ENCODE measurements at places on chromosomes 2 and 18. TPM values are rescaled to one million over a fixed set of nuclear protein-coding genes. Genes with fewer than 3 reads are reported as not detected.

DNA sequence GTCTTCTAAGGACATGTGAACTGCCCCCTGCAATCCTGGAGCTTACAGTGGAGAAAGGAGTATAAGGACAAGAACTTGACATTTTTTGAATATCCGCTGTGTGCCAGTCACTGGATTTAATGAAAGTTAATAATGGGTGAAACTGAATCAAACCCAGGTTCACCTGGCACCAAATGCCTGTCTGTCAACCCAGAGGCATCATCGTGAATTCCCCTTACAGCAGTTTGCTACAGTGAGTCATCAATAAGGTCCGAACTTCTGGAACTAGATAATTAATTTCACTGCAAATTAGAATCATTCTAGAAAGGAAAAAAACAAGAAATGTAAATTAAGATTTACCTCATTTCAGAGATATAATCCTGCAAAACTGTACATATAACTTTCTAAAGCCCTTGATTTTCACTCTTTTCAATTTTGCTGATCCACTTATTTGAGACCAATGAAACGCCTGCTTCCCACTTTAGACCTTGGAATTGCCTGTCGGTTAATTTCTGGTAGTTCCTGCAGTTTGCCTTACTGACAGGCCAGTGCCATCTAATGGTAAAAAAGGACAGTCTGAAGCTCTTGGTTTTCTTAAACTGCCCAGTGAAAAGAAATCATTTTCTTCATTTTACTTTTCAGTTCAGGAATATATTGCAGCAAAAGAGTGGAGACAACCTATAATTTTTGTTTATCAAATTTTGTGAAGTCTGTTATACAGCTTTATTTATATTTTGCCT lies 8.2 kb downstream of the DSG2 start:
- peak; percentile 2 for DNase-seq

GRCh38 chr2:241857041-241857541 lies 1.6 kb downstream of the PDCD1 start:
- no peak for DNase-seq

DNA sequence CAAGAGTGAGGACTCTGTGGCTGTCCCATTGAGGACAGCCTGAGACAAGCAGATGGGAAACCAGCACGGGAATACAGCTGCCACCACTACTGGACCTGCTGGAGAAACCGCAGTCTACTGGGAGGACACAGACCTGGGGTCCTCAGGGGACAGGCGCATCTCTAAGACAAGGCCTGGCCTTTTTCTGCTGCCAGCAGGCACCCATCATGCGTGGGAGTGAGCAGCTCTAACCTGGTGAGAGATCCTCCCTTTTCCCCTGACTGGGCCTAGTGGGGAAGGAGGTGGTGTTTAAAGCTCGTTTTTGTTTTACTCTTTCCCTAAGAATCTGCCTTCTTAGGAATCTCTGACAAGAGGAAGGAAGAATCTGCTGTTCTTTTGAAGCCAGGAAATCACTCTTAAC lies 36.6 kb downstream of the CYRIA start:
- no peak for DNase-seq

DNA sequence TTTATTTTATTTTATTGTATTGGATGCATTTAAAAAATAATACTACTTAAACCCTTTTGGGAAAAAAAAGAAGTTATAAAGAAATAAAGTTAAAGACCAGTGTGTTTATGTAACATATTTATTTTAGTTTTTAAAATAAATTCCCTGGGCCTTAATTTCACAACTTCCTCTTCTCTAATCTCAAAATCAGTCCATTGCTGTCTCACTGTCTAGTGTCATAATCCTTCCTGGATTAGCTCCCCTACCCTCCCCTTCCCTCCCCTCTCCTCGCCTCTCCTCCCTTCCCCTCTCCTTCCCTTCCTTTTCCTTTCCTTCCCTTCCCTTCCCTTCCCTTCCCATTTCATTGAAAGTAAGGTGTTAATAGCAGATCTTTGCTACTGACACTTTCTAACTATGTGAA lies 40.3 kb upstream of the ZEB2 start:
- no peak for DNase-seq

GRCh38 chr2:140311905-140312304 lies 1531.7 kb upstream of the NXPH2 start:
- DNase-seq = no peak

GRCh38 chr2:217735034-217735433 lies 267.8 kb downstream of the TNS1 start:
- no peak for DNase-seq

DNA sequence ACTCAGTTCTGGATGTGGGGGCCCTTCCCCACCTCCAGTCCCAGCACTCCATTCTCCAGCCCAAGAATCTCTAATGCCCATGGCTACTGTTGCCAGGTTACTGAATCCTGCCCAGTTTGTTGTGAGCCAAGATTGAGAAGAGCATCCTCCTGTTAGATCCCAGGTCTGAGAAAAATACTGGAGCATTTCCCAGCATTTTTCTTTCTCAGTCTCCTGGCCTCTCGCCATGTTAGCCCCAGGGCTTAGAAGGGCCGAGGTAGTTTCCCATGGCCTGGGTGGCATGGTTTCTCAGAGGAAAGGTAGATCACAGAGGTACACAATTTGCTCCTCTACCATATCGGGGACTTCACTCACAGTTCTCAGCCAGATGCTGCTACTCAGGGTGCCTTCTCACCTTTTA lies 135.7 kb downstream of the OTX1 start:
- DNase-seq = no peak

DNA sequence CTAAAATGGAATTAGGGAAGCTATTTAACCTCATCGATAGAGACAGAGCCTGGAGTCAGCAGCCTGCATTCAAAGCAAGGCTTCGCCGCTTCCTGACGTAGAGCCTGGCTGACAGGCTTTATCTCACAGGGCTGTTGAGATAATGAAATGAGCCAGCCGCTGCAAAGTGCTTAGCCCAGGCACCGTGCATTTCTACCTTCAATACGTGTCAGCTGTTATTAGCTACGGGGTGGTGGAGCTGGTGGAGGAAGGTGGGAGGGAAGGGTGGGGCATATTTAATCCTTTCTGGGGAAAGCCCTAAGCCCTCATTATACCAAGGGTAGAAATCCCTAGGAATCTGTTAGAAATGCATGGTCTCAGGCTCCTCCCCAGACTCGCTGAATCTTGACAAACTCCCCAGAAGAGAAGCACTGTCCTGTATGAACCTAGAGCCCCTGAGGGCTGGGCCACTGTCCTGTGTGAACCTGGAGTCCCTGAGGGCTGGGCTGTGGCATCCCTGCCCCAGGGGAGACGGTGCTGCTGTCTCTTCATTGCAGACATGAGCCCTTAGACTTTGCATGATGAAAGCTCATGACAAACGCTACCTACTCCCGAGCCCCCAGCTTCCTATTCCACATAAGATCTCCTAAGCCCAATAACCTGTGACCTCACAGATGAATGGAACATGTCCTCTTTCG lies 72.4 kb downstream of the ALPK2 start:
- DNase-seq = no peak

Gene PAX8
- 0.15 TPM for total RNA-seq

Gene CPO
- total RNA-seq = not detected

Gene SLC5A7
- total RNA-seq = not detected

Gene GATA6
- total RNA-seq = 0.51 TPM

Gene SLC16A14
- 3.2 TPM for total RNA-seq
